ENCODE measurements at places on chromosomes 7 and 10. TPM values are rescaled to one million over a fixed set of nuclear protein-coding genes. Genes with fewer than 3 reads are reported as not detected.

Gene VAX1
- 0.68 TPM for polyA plus RNA-seq

Gene CREB5
- 0.69 TPM for polyA plus RNA-seq

Gene SPDYE1
- not detected for polyA plus RNA-seq

Gene PRSS37
- not detected for polyA plus RNA-seq

Gene SLC37A3
- polyA plus RNA-seq: 30.0 TPM

Gene TCERG1L
- polyA plus RNA-seq: not detected

Gene NUTM2B
- 0.25 TPM for polyA plus RNA-seq

GRCh38 chr7:51075681-51076580, 240.7 kb downstream of the COBL start:
- DNase-seq: no peak

DNA sequence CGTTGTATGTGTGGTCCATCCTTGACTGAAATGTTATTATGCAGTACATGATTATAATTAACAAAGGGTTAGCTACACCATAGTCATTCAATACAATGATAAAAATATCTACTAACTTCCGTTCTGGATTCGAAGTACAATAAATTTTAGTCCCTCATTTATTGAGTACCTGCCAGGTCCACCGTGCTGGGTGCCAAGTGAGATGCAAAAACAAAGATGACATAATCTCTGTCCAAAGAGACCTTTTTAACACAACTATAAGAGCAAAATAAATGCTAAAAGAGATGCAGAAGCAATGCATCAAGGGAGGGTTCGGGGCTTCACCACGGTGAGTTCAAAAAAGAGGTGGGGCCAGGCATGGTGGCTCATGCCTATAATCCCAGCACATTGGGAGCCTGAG, 33.1 kb downstream of the LAMB1 start:
- DNase-seq: no peak

GRCh38 chr10:119831656-119832055, 41.0 kb downstream of the MCMBP start:
- DNase-seq: no peak

DNA sequence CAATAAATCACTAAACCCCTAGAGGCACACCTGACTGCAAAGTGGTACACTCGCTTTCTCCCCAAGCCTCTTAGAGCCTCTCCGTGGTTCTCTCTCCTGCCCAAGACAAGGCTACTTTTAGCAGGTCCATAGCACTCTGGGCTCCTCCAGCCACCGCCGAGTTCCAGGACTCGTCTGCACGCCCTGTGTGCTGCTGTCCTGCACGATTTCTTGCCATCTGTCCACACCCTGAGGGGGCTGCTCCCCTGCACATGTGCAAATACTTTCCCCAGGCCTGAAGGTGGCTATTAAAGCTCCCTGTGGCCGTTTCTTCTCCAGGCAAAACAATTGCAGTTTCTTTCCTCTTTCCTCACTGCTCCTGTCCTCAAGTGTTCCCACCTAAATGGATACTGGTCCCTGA, 414.3 kb downstream of the PLXNA4 start:
- no peak for DNase-seq

GRCh38 chr7:36407636-36408550, 18.2 kb downstream of the ANLN start:
- DNase-seq: no peak

GRCh38 chr7:136654406-136654805, 214.0 kb upstream of the CHRM2 start:
- DNase-seq: no peak

- no peak for DNase-seq
Measured at GRCh38 chr10:64320448-64320847, 799.2 kb downstream of the REEP3 start.

DNA sequence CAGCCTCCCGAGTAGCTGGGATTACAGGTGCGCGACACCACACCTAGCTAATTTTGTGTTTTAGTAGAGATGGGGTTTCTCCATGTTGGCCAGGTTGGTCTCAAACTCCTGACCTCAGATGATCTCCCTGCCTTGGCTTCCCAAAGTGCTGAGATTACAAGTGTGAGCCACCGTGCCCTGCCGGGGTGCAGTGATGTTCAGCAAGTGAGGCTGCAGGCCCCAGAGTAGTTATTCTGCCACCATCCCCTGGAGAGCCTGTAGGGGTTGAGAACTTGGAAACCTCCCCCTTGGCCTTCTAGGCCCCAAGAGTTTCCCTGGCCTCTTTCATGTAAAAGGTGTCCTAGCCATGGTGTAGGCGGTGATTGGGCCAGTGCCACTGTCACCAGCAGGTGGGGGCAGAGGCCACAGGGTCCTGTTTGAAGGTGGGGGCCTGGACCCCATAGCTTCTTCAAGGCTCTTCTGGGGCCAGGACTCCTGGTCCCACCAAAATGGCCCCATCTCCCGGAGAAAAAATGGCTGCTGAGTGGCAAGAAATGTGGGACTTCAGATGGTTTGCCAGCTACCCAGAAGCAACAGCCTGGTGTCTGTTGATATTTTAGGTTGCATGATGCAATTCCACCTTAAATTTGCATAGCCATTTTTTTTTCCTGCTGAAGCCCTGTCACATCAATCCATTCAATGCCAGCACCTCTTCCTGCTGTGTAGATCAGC, 25.5 kb upstream of the INMT start:
- DNase-seq: no peak

DNA sequence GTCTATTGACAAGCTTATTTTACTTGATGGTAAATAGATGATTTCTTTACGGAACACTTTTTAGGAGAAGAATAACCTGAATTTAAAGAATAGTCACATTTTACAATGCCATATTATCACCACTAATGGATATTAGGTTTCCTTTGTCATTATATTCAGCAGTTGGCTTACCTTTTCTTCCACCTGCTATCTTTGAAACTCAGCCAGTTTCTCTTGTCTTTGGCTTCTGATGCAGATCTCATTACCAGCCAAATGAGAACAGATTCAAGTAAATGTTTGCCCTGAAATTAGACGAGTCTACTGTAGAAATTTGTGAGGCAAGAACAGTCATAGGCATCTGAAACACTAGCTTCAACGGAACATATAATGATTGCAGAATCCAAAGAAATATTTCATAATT, 85.5 kb upstream of the OIT3 start:
- no peak for DNase-seq

DNA sequence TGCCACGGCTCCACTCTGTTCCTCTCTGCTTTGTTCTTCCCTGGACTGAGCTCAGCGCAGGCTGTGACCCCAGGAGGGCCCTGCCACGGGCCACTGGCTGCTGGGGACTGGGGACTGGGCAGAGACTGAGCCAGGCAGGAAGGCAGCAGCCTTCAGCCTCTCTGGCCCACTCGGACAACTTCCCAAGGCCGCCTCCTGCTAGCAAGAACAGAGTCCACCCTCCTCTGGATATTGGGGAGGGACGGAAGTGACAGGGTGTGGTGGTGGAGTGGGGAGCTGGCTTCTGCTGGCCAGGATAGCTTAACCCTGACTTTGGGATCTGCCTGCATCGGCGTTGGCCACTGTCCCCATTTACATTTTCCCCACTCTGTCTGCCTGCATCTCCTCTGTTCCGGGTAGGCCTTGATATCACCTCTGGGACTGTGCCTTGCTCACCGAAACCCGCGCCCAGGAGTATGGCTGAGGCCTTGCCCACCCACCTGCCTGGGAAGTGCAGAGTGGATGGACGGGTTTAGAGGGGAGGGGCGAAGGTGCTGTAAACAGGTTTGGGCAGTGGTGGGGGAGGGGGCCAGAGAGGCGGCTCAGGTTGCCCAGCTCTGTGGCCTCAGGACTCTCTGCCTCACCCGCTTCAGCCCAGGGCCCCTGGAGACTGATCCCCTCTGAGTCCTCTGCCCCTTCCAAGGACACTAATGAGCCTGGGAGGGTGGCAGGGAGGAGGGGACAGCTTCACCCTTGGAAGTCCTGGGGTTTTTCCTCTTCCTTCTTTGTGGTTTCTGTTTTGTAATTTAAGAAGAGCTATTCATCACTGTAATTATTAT, 1.2 kb downstream of the CLDN4 start:
- DNase-seq: no peak

- peak; percentile 68 for DNase-seq
Measured at GRCh38 chr10:114876602-114877300, 55.2 kb downstream of the FHIP2A start.

- DNase-seq: no peak
Measured at GRCh38 chr10:92470026-92470425, 103.9 kb downstream of the IDE start.

GRCh38 chr7:50068850-50069551, 24.0 kb downstream of the ZPBP start:
- no peak for DNase-seq

- DNase-seq: no peak
Measured at GRCh38 chr7:158406801-158407200, 180.8 kb downstream of the PTPRN2 start.
